Frontal cortex (tissue), 4 donors: ENCODE measurements at places on chromosomes 2 and 18. TPM values are rescaled to one million over a fixed set of nuclear protein-coding genes. Genes with fewer than 3 reads are reported as not detected.

GRCh38 chr2:200670751-200671150 lies 84.9 kb downstream of the AOX1 start:
- DNase-seq = no peak

The C1QL2 gene
- 0.41 TPM for total RNA-seq

The SERPINB13 gene
- total RNA-seq = 0.41 TPM

DNA sequence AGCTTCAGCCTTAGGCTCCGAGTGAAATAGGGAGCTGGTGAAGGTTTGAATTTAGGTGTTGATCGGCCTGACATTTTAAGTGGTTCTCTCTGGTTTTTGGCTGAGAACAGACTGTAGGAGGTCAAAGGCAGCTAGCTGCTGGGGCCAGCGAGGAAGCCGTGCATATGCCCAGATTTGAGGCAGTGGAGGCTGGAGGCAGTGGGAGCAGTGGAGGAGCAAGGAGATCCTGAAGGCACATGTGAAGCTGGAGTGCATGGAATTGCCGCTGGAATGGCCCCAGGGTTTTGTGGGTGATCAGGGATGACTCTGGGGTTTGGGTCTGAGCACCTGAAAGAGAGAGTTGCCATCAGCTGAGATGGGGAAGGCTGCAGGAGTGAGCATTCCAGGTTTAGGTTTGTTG lies 25.1 kb downstream of the STEAP3 start:
- no peak for DNase-seq

GRCh38 chr2:55425431-55425831 lies 5.8 kb upstream of the CCDC88A start:
- no peak for DNase-seq

- DNase-seq = no peak
These were observed 8.4 kb downstream of the ITSN2 start for GRCh38 chr2:24351981-24352380.

The BARD1 gene
- total RNA-seq = 44.8 TPM

DNA sequence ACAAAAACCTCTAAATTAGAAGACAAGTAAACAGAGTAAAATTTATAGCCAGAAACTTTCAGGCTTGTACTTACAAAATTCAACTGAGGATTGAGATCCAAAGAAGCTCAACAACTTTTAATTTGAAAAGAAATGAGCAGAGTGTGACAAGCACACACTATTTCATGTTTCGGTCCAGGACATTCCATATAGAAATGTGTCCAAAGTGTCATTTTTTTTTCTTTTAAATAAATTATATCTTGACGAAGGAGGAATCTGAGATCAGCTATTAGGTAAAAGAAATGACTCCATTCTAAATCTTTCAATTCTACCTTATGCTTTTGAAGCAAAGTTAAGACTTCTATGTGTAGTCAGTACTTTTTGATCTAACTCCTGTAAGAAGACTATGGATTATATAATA lies 4.6 kb downstream of the FN1 start:
- no peak for DNase-seq

GRCh38 chr2:218983934-218984238 lies 1.1 kb downstream of the FEV start:
- DNase-seq = peak; percentile 26

GRCh38 chr18:36247036-36247435 lies 50.5 kb upstream of the FHOD3 start:
- no peak for DNase-seq

The GRB14 gene
- 15.1 TPM for total RNA-seq

DNA sequence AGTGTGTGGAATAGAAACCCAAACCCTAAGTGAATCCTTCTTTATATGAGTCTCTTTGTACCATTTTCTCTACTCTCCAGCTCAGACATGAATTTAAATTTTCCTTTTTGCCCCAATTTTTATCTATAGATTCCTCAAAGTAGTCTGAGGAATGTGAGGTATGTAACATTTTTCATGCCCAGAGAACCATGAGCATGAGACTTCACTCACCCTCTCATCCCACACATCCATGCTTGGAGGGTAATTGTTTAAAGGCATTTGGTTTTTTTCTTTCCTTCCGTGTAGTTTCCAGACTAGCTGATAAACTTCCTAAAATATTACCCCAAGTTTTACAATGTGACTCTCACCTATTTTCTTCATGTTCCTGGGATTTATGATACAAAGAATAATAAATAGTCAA lies 2056.8 kb upstream of the CELF4 start:
- DNase-seq = no peak
